ENCODE measurements at places on chromosomes 7 and 10.

- H3K4me1 ChIP-seq, result no peaks in the 10 kb centered on the region
- H3K27ac ChIP-seq, result no peak overlapping the region
- H3K4me3 ChIP-seq, result no peak overlapping the region
- H3K27me3 ChIP-seq, result peaks cover 12% of the 10 kb centered on the region
- no peaks in the 10 kb centered on the region for H3K36me3 ChIP-seq
These were observed 30.8 kb upstream of the NME8 start for GRCh38 chr7:37817591-37817960.

GRCh38 chr10:60762554-60762953 is 15.7 kb upstream of the CDK1 start:
- H3K4me3 ChIP-seq, result no peak overlapping the region
- no peak for DNase-seq
- peaks cover 2% of the 10 kb centered on the region for H3K4me1 ChIP-seq
- H3K36me3 ChIP-seq, result peaks cover 3% of the 10 kb centered on the region
- H3K27me3 ChIP-seq, result peaks cover 2% of the 10 kb centered on the region

GRCh38 chr10:114800361-114800760 is 21.2 kb upstream of the FHIP2A start:
- peak overlapping the region; percentile 57 for H3K4me3 ChIP-seq
- H3K36me3 ChIP-seq, result peaks cover 8% of the 10 kb centered on the region
- peaks cover 14% of the 10 kb centered on the region for H3K4me1 ChIP-seq
- H3K27me3 ChIP-seq, result no peaks in the 10 kb centered on the region
- peak overlapping the region; percentile 85 for H3K27ac ChIP-seq

DNA sequence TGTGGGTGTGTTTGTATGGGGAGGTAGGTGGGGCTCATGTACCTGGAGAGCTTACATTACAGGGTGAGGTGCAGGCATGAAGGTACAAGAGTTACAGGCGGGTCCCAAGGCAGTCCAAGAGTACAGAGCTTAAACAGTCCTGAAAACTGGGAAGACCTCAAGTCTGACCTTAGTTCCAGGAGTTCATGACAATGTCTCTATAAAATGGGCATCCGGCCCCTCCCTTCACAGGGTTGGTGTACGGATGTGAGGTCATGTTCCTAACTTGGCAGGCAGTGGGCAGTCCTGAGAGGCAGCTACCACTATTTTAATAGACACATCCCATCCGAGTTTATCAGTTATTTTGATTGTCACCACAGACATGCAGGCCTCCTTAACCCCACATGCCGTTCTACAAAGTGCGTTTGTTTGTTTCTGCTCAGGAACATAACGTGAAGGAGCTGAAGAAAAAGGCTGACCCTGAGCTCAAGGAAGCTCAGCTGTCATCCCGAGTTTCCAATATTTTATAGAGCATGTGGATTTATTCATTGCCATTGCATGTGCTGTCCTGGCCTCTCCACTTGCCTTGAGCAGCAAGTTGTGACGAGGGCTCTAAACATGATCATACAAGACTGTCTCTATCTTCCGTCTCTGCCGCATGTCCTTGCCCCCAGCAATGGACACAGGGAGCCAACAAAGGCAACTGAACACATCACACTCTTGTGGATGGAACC is 647.5 kb upstream of the IGFBP3 start:
- no peak overlapping the region for H3K27ac ChIP-seq
- H3K27me3 ChIP-seq, result no peaks in the 10 kb centered on the region
- no peak overlapping the region for H3K4me3 ChIP-seq
- no peak for DNase-seq

DNA sequence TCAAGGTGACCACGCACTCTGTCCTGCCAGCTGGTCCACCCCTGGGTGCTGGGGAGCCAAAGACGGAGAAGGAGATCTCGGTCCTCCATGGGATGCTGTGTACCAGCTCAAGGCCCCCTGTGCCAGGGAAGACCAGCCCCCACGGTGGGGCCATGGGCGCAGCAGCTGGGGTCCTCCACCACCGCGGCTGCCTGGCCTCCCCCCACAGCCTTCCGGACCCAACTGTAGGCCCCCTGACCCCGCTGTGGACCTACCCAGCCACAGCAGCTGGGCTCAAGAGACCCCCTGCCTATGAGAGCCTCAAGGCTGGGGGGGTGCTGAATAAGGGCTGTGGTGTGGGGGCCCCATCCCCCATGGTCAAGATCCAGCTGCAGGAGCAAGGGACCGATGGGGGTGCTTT is 5.4 kb downstream of the NYAP1 start:
- H3K36me3 ChIP-seq, result no peaks in the 10 kb centered on the region
- H3K27ac ChIP-seq, result peak overlapping the region; percentile 83
- DNase-seq, result no peak
- H3K27me3 ChIP-seq, result no peaks in the 10 kb centered on the region

GRCh38 chr7:2015251-2015871 is 217.4 kb downstream of the MAD1L1 start:
- H3K4me3 ChIP-seq, result no peak overlapping the region
- peaks cover 5% of the 10 kb centered on the region for H3K36me3 ChIP-seq
- DNase-seq, result no peak
- no peak overlapping the region for H3K27ac ChIP-seq

DNA sequence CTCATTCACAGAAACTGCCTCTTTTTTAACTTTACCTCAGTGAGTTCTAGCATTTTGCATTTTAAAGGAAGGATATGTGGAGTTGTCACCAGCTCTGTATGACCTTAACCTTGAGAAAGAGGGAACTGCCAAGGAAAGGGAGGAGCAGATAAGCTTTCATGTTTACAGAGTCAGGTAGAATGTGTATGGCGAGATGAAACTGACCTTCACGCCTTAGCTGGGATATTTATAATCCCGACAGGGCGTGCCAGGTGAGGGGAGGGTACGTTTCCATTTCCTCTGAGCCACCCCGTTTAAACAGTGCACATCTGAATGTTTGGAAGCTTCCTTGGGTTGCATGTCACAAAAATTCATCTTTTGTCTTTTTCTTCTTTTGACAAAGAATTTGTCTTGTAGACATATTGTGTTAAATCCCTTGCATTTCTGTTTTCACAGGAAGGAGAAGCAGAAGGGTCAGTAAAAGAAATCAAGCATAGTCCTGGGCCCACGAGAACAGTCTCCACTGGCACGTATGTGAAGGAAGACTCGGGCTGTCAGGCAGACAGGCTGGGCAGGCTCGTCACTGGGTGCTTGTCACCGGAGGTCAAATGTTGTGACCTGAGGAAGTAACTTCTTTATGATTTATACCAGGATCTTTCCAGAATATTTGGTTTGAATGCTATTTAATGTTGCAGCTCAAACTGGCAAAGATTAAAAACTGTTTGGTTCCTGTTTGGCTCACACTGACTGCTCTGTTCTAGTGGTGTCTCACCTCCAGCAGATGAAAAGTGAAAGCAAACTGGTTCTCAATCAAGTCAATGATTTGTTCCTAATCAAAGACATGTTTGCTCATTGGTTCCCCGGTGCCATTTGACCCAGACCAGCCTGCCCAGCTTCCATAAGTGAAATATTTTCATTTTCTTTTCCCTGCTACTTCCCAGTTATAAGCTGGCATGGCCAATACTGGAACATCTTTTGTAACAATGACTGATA is 16.2 kb downstream of the OPTN start:
- H3K4me1 ChIP-seq, result peaks cover 15% of the 10 kb centered on the region
- no peak for DNase-seq
- peak overlapping the region; percentile 53 for H3K4me3 ChIP-seq
- H3K27ac ChIP-seq, result peak overlapping the region; percentile 73

DNA sequence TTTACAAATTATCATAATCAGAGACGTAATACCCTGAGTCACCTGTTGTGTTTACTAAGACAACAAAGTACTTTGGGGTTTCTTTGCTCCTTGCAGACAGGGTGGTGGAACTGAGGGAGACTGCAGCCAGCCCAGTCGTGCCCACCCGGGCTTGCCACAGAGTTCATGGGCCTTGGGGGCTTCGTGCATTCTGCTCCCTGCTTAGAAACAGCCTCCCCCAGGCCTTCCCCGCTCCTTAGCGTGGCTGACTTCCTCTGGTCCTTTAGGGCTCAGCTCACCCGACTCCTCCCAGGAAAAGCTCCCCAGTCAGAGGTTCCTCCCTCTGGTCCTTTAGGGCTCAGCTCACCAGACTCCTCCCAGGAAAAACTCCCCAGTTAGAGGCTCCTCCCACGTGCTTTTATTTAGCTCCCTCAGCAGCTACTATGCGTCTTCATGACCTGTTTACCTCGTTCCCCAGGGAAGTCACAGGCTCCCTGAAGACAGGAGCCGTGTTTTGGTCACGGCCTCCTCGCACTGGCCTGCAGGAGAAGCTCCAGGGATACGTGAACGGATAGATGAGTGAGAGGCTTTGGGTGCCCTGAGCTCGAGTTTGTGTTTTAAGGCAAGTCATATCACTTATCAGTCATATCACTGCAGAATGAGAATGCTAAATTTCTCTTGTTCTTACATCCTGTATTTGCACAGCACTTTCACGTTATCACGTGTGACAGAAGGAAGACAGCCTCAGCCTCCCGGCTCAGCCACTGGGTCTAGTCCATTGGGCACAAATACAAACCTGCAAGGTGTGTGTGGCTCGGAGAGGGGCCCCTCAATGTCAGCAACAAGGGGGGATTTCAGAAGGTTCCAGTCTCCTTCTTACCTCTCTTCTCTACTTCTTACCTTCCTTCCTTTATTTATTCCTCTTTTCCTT is 52.7 kb upstream of the VIPR2 start:
- no peak for DNase-seq
- H3K4me3 ChIP-seq, result peak overlapping the region; percentile 90
- H3K36me3 ChIP-seq, result no peaks in the 10 kb centered on the region

- peaks cover 55% of the 10 kb centered on the region for H3K27me3 ChIP-seq
- peaks cover 7% of the 10 kb centered on the region for H3K4me1 ChIP-seq
- H3K27ac ChIP-seq, result no peak overlapping the region
- no peaks in the 10 kb centered on the region for H3K36me3 ChIP-seq
These were observed 11.6 kb downstream of the GRID1 start for GRCh38 chr10:86354761-86355540.

GRCh38 chr10:84534168-84534567 is 205.8 kb downstream of the CCSER2 start:
- no peak for DNase-seq
- no peak overlapping the region for H3K4me3 ChIP-seq
- no peak overlapping the region for H3K27ac ChIP-seq
- H3K4me1 ChIP-seq, result peaks cover 3% of the 10 kb centered on the region
- H3K27me3 ChIP-seq, result peaks cover 15% of the 10 kb centered on the region

DNA sequence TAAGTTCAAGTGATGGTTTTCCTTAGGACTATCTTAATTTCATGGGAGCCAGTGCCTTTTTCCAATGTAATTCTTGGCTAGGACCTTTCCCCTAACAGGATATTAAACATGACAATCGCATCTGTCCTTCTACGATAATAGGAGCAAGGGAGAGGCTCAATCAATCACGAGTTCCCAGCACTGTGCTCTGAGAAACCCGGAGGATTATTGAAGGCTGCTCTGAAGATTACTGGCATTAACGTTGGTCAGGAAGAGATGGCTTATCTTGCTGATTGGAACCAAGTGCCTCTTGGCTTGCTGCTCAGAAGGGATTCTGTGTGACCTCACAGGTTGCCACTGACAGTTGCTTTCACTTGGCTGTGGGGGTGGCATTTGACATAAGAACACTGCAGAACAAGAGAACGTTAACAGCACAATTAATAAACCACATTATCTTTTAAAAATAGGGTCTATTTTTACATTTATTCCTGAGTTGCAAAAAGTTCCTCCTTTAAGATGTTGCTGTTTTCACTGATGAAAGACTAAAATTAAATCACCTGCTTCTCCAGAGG is 252.1 kb upstream of the TAC1 start:
- no peak overlapping the region for H3K27ac ChIP-seq
- H3K4me3 ChIP-seq, result no peak overlapping the region
- H3K27me3 ChIP-seq, result no peaks in the 10 kb centered on the region
- H3K36me3 ChIP-seq, result no peaks in the 10 kb centered on the region

- H3K27ac ChIP-seq, result no peak overlapping the region
- H3K4me1 ChIP-seq, result peaks cover 35% of the 10 kb centered on the region
- H3K36me3 ChIP-seq, result peaks cover 12% of the 10 kb centered on the region
- peak overlapping the region; percentile 33 for H3K4me3 ChIP-seq
- peaks cover 94% of the 10 kb centered on the region for H3K27me3 ChIP-seq
- no peak for DNase-seq
These were observed 9.2 kb downstream of the TLX1 start for GRCh38 chr10:101140084-101140949.

DNA sequence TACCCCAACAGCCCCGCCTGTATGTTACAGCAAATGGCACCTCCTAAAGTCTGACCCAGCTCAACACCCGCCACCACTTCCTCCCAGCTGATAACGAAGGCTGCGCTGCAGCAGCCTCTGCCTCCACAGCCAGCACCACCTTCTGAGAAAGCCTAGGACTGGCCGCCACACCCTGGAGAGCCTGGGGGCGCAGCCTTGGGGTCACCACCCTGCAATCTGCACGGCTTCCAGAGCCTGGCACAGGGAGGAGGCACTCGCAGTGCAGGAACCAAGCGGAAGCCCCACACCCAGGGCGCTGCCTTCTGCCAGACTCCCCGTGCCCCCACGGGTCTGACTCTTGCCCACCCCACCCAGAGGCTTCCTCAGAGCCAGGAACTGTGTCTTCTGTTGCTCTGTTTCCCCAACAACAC is 112.5 kb downstream of the MAD1L1 start:
- peaks cover 4% of the 10 kb centered on the region for H3K36me3 ChIP-seq
- peaks cover 16% of the 10 kb centered on the region for H3K4me1 ChIP-seq
- peak overlapping the region; percentile 91 for H3K27ac ChIP-seq
- H3K4me3 ChIP-seq, result peak overlapping the region; percentile 91
- DNase-seq, result peak; percentile 20

- peaks cover 29% of the 10 kb centered on the region for H3K27me3 ChIP-seq
- no peak overlapping the region for H3K27ac ChIP-seq
- H3K4me1 ChIP-seq, result no peaks in the 10 kb centered on the region
- H3K36me3 ChIP-seq, result no peaks in the 10 kb centered on the region
These were observed 4.6 kb upstream of the TBC1D12 start for GRCh38 chr10:94397549-94398370.

GRCh38 chr10:132579027-132579859 is 41.7 kb downstream of the INPP5A start:
- no peaks in the 10 kb centered on the region for H3K27me3 ChIP-seq
- H3K27ac ChIP-seq, result no peak overlapping the region
- H3K4me3 ChIP-seq, result no peak overlapping the region
- no peaks in the 10 kb centered on the region for H3K36me3 ChIP-seq
- H3K4me1 ChIP-seq, result peaks cover 38% of the 10 kb centered on the region

DNA sequence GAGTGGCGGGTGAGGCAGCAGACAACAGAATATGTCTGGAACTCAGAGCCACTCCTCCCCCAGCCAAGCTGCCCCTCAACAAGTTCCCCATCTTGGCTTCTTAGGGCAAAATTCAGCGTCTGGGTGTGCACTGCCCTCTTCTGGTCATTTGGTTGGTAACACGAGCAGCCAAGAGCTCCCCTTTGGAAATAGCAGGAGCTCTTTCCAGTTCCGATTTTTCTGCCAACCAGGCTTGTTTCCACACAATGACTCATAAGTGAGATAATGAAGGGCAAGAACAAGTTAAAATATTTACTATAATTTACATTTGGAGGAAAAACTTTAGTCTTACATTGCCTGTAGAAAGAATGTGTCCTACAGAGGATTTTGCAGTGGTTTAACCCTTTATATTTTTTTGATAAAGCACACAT is 70.5 kb downstream of the ADCYAP1R1 start:
- DNase-seq, result no peak
- no peak overlapping the region for H3K4me3 ChIP-seq
- H3K36me3 ChIP-seq, result no peaks in the 10 kb centered on the region
- no peaks in the 10 kb centered on the region for H3K4me1 ChIP-seq
- H3K27me3 ChIP-seq, result peaks cover 31% of the 10 kb centered on the region

- no peak overlapping the region for H3K4me3 ChIP-seq
- DNase-seq, result no peak
- no peak overlapping the region for H3K27ac ChIP-seq
- H3K27me3 ChIP-seq, result no peaks in the 10 kb centered on the region
- H3K36me3 ChIP-seq, result no peaks in the 10 kb centered on the region
- H3K4me1 ChIP-seq, result peaks cover 2% of the 10 kb centered on the region
These were observed 50.4 kb downstream of the FAM171A1 start for GRCh38 chr10:15320522-15321203.

- H3K4me3 ChIP-seq, result no peak overlapping the region
- peaks cover 19% of the 10 kb centered on the region for H3K27me3 ChIP-seq
- no peak overlapping the region for H3K27ac ChIP-seq
These were observed 219.3 kb downstream of the WDR11 start for GRCh38 chr10:121070275-121071070.

All from T-helper 17 cell (primary cell).